ENCODE measurements at places on chromosomes 11 and 22.

- no peak for DNase-seq
Measured at GRCh38 chr11:131975619-131976018, 605.2 kb downstream of the NTM start.

GRCh38 chr22:22593964-22594656, 35.0 kb upstream of the PRAME start:
- DNase-seq: peak; percentile 58

- no peak for DNase-seq
Measured at GRCh38 chr11:4839851-4840549, 9.0 kb downstream of the OR51S1 start.

GRCh38 chr22:19037282-19038163, 84.7 kb downstream of the DGCR2 start:
- no peak for DNase-seq

GRCh38 chr11:6110011-6110410, 2.5 kb downstream of the OR56B4 start:
- no peak for DNase-seq

DNA sequence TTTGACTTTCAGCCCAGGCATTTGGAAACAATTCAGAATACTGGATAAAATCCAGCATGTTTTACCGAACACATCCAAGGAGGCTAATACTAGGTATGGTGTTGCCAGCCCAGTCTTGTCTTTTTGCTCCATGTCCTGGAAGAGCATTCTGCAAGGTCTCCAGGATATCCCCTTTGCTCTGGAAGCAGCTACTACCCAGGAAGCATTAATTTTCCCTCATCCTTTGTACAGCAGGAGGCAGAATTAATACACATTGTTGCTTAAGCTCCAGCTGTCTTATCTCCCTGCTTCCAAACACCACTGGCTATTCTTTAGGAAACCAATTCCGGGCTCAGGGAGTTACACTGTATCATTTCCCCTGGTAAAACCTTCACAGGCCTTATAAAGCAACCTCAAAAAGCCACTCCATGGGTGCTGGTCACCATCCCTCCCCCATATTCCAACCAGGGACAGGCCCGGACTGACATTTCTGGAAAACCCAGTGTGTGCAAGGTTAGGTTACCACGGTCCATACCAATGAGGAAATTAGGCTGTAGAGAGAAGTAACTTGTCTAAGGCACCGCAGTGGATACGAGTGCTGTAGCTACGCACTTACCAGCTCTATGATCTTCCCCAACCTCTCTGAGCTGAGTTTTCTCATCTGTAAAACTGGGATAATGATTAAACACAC, 1.5 kb upstream of the UBASH3B start:
- DNase-seq: no peak

DNA sequence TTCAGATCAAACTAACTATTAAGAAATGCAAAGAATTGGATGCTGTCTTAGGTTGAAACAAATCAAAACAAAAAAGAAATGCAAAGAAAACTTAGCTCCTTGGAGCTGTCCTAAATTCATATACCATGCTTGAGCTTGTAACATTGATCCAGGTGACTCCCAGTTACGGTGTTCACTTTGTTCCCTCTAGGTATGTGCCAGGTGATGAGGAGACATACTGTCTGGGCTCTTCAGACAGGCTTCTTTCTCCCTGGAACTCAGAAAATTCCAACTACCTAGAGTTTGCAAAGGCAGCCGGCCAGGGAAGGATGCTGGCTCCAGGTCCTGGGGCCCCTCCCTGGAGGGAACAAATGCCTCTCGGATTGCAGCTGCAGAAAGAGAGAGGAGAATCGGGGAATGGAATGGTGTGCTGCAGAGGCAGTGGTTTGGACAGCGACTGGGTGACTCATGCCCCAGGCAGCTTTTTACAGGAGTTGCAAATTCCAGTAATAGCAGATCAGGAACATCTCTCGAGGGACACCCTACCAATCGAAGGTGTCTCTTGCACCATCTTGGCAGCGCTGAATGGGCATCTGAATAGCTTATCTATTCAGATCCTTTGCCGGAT, 12.3 kb upstream of the ASPHD2 start:
- no peak for DNase-seq

DNA sequence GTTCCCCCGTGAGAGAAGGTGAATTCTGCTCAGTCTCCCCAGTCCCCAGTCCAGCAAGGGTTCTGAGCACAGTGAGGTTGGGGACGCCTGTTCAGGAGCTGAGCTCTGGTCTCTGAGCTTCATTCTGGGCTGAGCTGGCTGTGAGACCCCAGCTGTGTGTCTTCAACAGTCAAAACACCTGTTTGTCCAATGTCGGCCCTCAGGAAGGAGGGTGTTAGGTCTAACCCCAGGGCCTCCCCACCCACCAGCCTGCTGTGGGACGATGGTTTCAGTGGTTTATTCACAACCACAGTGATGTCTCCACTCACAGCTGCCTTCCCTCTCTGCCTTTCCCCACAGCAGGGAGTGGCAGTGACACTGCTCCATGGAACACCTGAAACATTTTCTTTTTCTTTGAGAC, 1282.9 kb downstream of the TBC1D22A start:
- DNase-seq: no peak

DNA sequence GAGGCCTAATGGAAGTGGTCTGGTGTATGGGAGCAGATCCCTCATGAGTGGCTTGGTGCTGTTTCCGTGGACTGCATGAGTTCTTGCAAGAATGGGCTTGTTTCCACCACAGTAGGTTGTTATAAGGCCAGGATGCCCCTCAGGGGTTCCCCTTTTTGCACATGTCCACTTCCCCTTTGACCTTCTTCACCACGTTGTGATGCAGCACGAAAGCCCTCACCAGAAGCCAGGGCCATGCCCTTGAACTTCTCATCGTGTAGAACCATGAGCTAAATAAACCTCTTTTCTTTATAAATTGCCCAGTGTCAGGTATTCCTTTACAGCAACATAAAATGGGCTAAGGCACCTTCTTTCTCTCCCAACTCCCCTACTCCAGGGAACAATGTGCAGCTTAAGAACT, 2.8 kb upstream of the NARS2 start:
- no peak for DNase-seq

- DNase-seq: no peak
Measured at GRCh38 chr11:3368199-3368598, 10.7 kb downstream of the ZNF195 start.

DNA sequence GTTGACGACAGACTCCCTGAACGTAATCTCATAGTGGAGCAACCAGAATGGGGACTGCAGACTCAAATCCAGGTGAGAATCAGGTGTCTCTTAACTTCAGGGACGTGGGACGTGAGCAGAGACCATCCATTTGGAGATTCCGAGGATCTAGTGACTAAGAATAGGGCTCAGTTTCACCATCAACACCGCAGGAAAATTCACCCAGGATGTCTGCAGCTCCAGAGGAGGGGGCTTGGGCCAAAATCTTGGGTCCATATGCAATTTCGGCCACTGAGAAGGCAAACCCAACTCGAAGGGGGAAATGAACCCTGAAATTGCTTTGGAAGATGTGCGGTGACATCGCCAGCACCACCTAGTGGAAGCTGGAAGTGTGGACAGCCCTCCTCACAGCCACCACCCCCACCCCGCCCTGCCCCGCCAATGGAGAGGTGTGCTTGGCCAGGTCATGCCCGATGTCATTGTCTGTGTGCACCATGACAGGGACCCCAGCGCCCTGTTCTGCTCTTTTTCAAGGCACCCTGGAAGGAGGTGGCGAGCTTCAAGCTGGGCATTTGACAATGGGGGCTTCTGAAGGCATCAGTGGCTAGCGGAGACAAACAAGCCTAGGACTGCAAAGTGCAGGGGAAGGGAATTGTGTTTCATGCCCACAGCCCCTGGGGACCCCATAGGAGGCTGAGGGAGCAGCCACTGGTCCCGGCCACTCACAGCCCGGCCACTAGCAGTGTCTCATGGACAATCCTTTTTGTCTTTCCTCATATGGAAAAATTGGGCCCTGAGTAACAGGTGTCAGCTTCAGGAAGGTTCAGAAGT, 24.8 kb downstream of the APOL1 start:
- DNase-seq: peak; percentile 67

DNA sequence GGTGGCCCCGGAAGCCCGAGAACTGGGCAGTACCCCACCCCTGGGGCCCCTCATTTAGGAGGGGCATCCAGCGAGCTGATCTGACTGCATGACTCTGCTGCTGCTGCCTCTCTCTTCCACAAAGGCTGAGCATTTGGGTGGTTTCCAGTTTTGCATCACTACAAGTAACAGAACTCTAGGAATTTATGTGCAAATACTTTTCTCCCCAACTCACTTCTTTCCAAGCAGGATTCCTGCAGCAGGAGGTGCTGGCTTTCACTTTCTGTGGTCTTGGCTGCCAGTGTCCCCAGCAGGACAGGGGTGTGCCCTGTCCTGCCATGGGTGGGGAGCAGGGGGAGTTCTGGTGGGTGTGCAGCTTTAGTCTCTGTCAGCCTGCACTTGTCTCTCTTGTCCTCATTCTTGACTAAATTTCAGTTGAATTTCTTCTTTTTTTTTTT, 21.2 kb downstream of the UPB1 start:
- no peak for DNase-seq

DNA sequence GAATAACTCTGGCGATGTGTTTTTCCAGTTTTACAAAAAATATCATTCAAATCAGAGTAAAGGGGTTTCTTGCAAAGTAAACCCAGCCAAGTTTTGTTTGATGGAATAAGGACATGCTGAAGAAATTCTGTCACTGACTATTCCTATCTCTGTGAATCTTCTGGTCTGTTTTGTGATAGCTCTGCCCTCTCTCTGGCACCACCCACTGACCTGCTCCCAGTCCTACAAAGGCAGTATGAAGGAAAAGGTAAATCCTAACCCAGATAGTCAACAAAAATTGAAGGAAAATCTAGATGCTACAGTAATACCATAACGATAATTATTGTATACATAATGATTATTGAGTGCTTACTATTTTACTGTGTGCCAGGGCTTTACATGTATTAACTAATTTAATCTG, 76.3 kb upstream of the TP53AIP1 start:
- no peak for DNase-seq

DNA sequence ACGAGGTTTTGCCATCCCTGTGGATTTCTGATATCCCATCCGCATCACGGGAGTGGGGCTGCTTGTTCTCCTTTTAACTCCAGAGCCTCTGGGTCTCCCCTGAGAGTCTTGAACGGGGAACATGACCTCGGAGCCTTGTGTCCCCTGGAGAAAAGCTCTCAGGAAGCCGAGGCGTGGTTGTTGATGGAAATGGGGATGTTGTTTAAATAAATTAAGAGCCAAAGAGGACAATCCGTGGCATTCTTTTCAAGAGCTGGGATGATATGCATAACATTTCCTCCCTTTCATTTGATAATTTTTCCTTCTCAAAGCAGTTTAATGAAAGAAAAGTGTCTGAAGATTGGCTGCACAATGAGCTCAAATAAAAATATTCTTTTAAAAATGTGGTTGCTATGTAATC, 14.2 kb downstream of the TSPAN18 start:
- DNase-seq: no peak

DNA sequence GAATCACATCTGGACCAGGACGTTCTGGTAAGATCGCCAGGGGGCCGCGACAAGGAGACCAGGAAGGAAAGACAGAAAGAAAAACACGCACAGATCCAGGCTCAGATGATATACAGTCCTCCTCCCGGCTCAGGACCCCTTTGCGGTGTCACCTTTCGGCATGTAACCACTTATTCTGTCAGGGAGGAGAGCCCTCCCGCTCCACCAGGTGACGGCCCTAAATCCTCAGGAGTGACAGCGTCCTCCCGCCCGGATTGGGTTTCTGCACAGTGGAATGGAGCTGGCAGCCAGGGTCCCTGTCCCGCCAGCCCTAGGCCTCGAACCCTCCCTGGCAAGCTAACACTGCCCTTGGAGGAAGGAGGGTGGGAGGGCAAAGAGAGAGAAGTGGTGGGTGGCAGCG, 24.3 kb upstream of the KCNQ1OT1 start:
- DNase-seq: no peak

GRCh38 chr22:40346185-40347118, at the start of gene ADSL:
Gene ADSL, plus strand, starts transcription at chr22:40346500. Its CDS starts 59 bp downstream, at chr22:40346559.
- peak; percentile 92 for DNase-seq

DNA sequence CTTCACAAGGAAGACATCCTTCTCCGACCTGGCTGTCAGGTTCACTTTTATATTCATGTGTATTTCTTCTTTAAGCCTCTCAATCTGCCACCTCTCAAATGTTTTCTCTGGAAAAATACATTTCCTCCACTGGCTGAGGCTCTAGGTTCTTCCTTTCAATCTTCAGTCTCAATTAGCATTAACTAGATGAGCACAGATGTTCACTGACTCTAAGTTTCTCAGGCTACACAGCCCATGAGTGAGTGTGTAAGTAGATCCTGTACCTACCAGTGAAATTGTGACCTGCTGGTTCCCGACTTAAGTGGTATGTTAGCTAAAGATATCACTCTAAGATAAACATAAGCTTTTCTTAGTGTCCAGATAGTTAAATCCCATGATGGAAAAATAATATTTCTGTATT, 206.9 kb downstream of the ADAMTS15 start:
- no peak for DNase-seq

- DNase-seq: no peak
Measured at GRCh38 chr11:20611892-20612291, 12.5 kb downstream of the SLC6A5 start.

DNA sequence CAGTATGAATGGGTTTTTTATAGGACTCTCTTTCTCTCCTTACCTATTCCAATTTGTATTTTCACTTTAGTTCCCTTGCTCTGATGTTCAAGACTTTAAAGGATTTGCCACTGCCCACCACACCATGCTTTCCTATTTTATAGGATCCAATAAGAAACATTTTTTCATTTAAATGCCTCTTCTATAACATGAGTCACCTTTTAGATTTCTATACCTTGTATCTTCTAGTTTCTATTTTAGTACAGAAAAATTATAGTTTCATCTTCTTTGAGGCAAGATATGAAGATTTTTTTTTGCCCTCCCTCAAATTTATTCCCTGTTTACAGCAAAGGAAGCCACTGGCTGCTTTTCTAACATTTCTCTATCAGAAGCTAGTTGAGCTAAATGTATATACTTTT, 76.8 kb downstream of the ARFGAP2 start:
- no peak for DNase-seq

DNA sequence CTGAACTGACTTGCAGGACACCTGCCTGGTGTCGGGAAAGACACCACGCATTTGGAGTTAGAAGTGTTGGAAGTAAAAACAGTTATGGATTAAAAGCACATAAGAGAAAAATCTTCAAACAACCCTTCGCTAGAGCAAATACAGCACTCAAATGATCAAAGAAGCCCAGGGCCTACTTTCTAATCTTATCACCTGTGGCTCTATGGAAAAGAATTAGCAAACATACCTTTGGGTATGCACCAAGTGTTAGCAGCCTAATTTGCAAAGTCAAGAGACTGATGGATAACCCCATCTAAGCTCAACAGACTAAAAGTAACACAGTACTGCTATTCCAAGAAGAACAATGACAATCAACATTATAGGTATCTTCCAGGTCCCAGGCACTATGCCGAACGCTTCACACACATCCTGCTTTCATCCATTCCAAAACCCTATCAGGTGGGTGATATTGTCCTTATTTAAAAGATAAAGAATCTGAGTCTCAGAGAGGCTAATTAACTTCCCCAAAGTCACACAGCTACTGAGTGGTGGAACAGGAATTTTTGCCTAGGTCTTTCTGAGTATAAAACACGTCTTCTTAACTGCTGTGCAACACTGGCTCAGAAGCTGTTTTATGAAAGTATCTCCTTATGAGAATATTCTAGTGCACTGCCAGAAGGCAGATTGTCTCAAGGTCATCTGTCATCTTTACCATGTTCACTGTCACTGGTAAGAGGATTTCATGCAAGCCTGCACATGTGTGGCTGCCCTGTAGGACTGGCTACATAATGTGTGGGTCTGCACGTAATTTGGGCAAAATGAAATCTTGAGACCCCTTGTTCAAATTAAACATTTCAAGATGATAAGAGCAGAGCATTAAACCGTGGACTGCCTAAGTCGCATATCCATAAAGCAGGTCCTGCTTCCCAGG, 16.4 kb downstream of the SLC1A2 start:
- DNase-seq: no peak

- no peak for DNase-seq
Measured at GRCh38 chr11:2590131-2590964, 109.4 kb downstream of the KCNQ1OT1 start.
